Neuronal stem cell (in vitro differentiated cells): ENCODE measurements at places on chromosomes 16 and 17.

DNA sequence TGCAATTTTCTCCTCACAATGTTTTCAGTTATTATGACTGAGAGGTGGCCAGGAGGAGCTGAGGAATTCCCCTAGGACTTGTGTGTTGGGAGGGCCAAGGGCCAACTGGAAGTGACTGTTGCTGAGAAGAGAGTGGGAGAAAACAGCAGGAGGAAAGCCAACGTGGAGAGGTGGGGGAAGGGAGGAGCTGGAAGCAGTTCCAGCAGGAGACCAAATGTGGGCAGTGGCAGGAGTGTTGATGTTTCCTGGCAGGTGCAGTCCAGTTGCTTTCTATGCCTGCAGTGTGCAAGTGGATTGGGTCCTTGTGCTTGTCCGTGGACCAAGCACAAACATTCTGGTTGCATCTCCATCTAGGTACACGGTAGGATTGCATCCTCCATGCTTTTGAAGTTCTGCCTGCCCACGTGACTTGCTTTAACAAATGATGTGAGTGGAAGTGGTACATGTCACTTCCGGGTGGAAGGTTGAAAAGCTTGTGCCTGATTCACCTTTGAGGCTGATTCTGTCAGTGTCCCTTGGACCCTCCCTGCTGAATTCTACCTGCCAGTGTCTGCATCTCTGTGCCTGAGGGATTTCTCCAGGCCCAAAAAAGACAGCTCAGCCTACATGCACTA lies 54.7 kb upstream of the CRHR1 start:
- no peak for DNase-seq

- no peak for DNase-seq
Measured at GRCh38 chr17:21467739-21468490, 91.8 kb downstream of the KCNJ12 start.

GRCh38 chr17:82242977-82243647 lies 14.3 kb downstream of the SLC16A3 start:
- no peak for DNase-seq

- DNase-seq, result no peak
Measured at GRCh38 chr16:22843856-22844255, 29.9 kb downstream of the HS3ST2 start.

- no peak for DNase-seq
Measured at GRCh38 chr17:48646183-48647102, 20.3 kb upstream of the HOXB9 start.

- no peak for DNase-seq
Measured at GRCh38 chr17:73465953-73466230, 154.1 kb upstream of the CDC42EP4 start.

GRCh38 chr16:89048871-89049422 lies 44.7 kb upstream of the ACSF3 start:
- DNase-seq, result no peak

GRCh38 chr17:9424071-9424640 lies 151.5 kb downstream of the STX8 start:
- DNase-seq, result no peak

DNA sequence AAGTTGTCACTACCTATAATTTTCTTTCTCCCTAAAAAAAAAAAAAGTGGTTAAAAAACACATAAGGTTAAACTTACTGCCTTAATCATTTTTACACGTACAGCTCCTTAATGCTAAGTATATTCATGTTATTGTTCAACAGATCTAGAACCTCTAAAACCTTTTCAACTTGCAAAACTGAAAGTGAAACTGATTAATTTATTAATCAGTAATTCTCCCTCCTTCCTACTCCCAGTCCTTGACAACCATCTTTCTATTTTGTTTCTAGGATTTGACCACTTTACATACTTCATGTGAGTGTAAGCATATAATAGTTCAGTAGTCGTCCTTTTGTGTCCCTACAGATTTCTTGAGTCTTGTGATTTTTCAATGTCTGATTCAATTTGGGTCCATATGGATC lies 251.4 kb upstream of the KIF2B start:
- no peak for DNase-seq

- no peak for DNase-seq
Measured at GRCh38 chr16:56242740-56243139, 51.5 kb downstream of the GNAO1 start.

GRCh38 chr16:29117631-29118030 lies 132.8 kb downstream of the LAT start:
- no peak for DNase-seq

- DNase-seq, result no peak
Measured at GRCh38 chr16:31354394-31355291, at the start of gene ITGAX. TSS of gene ITGAX (plus strand) at chr16:31355176. CDS start at chr16:31355255, 79 bp downstream.

GRCh38 chr17:48247603-48248002 lies 140.0 kb downstream of the SNX11 start:
- DNase-seq, result no peak

DNA sequence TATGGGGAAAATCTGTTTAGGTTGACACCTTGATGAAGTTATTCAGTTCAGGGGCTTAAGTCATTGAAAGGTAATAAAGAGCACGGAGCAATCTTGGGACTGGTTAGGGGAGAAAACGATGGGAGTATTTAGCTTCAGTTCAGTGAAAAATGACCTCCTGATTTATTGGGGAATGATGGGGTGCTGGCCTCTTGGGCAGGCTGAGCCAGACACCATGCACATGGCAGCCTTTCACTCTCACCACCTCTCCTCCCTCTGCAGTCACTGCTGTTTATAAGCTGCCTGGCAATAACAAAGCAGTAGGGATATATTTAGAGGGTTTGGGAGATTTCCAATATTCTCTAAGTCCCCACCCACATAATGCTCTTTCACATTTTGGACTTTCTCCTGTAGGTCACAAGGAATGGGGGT lies 140.5 kb upstream of the HS3ST2 start:
- no peak for DNase-seq

DNA sequence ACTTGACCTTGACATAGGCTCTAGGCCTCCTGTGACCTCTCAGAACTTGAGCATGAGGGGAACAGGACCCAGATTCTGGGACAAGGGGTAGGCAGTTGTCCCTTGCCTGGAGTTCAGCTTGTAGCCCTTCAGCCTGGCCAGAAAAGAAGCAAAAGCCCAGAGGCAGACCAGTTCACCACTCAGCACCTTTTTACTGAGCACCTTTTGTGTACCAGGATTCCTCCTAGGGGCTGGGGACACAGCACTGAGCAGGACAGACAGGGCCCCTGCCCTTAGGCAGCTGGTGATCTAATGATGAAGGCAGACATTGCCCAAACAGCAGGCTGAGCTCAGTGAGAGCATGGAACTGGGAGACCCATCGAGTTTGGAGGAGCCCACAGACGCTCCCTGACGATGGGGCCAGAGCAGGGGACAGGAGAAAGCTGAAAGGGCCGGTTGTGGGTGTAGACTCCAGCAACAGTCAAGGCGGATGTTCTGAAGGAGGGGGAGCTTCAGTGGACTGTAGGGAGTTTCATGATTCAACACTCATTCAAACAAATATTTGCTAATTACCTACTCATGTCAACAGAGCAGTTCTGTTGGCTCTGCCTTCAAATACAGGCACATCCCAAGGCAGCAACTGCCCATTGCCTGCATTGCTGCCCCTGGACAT lies 32.0 kb downstream of the SBK1 start:
- no peak for DNase-seq

- DNase-seq, result peak; percentile 40
Measured at GRCh38 chr16:59192551-59193199, 458.6 kb upstream of the GOT2 start.

DNA sequence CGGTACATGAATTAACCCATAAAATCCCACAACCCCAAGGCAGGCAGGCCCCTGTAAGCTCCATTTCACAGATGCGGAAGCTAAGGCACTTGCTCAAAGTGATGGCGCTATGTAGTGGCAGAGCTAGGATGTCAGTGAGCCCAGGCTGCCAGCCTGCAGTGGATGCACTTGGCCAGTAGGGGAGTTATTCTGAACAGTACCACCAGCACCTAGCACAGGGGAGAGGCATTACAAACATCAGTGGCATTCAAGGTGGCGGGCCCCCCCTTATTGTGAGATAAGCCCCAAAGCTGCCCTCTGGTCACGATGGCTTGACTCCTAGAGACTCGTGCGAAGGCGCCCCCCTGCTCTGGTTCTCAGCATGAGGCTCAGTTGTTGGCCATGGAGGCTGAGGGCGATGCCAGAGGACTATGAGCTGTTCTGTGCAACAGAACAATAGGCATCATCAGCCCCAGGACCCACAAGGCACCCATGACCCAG lies 33.8 kb downstream of the GTF3C1 start:
- DNase-seq, result peak; percentile 3
